ENCODE measurements at places on chromosomes 4 and X. TPM values are rescaled to one million over a fixed set of nuclear protein-coding genes. Genes with fewer than 3 reads are reported as not detected.

The CACNA1F gene
- total RNA-seq: not detected

The SPIN2A gene
- total RNA-seq: 2.5 TPM

The TEX11 gene
- not detected for total RNA-seq

The CCDC149 gene
- 17.2 TPM for total RNA-seq

The C1QTNF7 gene
- total RNA-seq: not detected

The DUSP21 gene
- not detected for total RNA-seq

The SUPT20HL1 gene
- not detected for total RNA-seq

The ARHGEF38 gene
- total RNA-seq: not detected

The TMEM31 gene
- total RNA-seq: not detected

The BBS12 gene
- total RNA-seq: 3.6 TPM

The NAP1L2 gene
- total RNA-seq: not detected

The CYLC1 gene
- total RNA-seq: not detected

The CLDN24 gene
- total RNA-seq: not detected

The CXCL10 gene
- not detected for total RNA-seq

The LPAR4 gene
- 2.6 TPM for total RNA-seq

The CXCL1 gene
- 132 TPM for total RNA-seq

The ASMT gene
- total RNA-seq: not detected

The WDFY3 gene
- 91.4 TPM for total RNA-seq

The AMOT gene
- 7.2 TPM for total RNA-seq

The ADAMTS3 gene
- 0.94 TPM for total RNA-seq

The ERVMER34-1 gene
- 0.26 TPM for total RNA-seq

The MAGEH1 gene
- 10.0 TPM for total RNA-seq

The SULT1E1 gene
- total RNA-seq: 5.1 TPM

The ARHGEF6 gene
- total RNA-seq: 8.7 TPM

The ANOS1 gene
- total RNA-seq: 0.08 TPM
